ENCODE measurements at places on chromosomes 2 and 18.

DNA sequence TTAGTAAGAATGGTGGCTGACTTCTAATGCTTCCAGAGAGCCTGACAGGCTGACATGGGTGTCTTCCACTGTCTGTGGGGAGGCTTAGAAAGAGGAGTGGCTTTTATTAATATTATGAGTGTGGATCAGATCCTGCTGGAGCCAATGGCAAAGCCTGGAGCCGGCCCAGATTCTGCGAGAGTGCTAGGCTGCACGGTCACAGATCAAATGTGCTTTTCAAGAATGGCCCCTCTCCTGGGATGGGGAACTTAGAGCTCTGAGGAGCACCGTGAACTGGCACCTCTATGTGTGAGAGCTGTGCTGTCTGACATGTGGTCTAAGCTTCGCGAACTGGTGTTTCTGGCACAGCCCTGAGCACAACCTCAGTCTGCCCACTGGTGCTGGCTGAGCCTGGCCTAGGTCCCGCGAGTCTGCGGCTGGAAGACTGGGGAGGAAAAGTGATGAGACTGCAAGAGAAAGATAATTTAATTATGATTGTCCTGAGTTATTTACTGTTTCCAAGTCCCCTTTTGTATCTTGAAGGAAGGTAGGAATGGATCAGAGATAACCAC lies 70.4 kb downstream of the ASAP2 start:
- no peak for DNase-seq

GRCh38 chr2:232329716-232330067 lies 48.9 kb upstream of the ALPP start:
- no peak for DNase-seq

DNA sequence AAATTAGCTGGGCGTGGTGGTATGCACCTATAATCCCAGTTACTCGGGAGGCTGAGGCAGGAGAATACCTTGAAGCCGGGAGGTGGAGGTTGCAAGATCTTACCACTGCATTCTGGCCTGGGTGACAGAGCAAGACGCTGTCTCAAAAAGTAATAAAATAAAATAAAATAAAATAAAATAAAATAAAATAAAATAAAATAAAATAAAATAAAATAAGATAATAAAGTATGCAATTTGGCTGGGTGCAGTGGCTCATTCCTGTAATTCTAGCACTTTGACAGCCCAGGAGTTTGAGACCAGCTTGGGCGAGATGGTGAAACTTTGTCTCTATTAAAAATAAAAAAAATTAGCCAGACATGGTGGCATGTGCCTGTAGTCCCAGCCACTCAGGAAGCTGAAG lies 85.6 kb upstream of the XPO1 start:
- DNase-seq = no peak

DNA sequence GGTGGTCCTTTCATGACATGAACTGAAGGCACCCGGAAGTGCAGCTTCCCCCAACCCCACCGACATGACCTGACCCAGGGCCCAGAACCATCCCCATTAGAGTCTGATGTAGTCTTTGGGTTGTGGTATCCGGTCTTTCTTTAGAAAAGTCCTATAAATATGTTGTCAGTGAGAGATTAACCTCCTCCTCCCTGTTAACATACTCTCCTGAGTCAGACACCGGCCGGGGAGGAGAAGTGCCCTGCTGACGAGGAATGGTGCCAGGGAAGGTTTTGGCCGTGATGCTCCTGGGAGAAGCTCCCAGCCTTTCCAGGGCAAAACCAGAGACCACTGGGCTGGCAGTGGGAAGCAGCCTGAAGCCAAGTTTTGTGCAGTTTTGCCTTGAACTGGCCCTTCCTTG lies 109.0 kb downstream of the LAMA3 start:
- DNase-seq = no peak

DNA sequence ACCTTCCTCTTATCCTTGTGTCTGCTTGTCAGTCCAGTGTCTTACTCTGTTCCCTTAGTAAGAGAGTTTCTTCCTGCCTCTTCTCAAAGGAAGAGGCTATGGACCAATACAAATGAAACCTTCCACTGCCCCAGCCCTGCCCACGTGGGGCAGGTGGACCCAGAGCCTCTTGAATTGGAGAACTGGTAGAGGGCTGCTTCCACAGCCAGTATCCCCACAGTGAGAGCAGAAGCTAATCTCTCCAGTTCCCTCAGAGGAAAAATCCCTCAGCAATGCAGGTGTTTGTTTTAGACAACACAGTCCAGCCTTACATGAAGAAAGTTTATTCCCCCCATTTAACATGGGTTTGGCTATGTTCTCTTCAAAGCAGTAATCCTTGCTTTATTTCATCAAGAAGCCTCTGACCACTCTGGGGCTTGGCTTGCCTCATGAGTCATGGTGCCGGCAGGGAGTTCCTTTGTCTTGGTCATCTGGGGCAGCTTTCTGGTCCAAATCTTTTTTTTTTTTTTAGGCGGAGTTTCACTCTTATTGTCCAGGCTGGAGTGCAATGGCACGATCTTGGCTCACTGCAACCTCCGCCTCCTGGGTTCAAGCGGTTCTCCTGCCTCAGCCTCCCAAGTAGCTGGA lies 6.5 kb upstream of the CYBRD1 start:
- no peak for DNase-seq

GRCh38 chr2:8229546-8229986 lies 452.3 kb upstream of the ID2 start:
- DNase-seq = no peak

- DNase-seq = no peak
These were observed 68.3 kb upstream of the ACYP2 start for GRCh38 chr2:54047091-54047490.

- DNase-seq = peak; percentile 82
These were observed 48.0 kb downstream of the CDK15 start for GRCh38 chr2:201854221-201854801.

DNA sequence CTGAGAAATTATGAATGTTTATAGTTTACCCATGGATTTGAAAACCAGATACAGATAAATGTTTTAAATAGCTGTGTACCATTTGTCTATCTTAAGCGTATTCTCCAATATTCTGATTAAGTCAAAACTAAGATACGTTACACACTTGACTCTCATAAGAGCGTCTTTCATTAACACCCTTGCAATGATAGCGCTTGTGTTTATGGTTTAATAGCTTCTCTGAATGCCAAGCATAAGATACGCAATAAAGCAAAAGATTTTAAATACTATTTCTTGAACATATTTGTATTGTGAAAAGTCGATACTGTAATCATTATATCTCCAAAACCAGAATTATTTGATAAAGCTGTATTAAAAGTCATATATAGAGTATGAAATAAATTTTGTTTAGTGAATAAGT lies 3.0 kb downstream of the CALCRL start:
- DNase-seq = no peak

GRCh38 chr18:78492813-78493371 lies 486.7 kb upstream of the SALL3 start:
- no peak for DNase-seq

DNA sequence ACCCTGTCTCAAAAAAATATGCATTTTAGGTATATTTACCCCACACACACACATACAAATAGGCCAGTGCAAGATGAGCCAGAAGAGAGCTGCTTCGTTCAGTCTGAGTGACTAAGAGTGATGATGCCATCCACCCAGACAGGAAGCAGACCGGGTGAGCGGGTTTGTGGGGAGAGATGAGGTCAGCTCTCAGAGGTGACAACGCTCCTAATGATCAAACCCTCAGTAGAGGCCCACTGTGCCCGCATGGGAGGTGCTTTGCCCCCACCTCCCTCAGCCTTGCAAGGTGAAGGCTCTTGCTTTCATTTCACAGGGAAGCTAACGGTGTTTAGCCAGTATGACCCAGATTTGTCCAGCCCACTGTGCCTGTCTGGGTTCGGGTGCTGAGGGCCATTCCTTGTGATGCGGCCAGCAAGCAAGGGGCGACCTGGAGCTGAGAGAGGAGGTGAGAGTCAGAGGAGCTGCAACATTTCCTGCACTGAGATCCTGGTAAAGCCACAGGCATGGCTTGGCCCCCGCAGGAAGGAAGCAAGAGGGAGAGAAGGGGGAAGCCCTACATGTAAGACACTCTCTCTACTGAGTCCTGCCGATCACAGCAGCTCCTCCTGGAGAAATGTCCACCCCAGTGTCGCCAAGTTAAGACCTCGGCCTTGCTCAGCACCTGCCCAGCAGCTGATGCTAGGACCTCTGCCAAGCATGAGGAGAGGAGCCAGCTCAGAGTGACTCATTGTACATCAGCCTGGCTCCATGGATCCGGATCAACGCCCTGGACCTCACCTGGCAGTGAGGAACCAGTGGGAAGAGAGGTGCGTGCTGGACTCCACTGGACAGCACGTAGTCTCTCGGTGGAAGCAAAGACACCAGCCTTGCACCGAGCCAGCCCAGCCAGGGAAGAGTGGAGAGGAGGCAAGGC lies 37.0 kb downstream of the NIFK start:
- peak; percentile 85 for DNase-seq

DNA sequence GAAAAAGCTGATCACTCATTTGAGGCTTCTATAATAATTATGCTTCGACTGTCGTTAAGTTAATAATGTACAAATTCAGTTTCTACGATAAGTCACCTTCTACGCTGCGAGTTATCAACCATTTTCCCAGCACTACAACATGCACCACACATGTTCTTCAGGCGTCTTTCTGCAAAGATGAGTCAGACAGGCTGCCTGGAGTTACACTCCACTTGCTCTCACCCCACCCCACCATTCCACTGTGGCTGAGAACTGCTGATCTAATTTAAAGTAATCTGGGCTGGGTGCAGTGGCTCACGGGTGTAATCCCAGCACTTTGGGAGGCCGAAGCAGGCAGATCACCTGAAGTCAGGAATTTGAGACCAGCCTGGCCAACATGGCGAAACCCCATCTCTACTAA lies 218.6 kb downstream of the DYM start:
- DNase-seq = peak; percentile 7
